ENCODE measurements at places on chromosomes 7 and 10. TPM values are rescaled to one million over a fixed set of nuclear protein-coding genes. Genes with fewer than 3 reads are reported as not detected.

The IFIT1 gene
- 18.5 TPM for total RNA-seq

The STAG3 gene
- total RNA-seq = 0.96 TPM

The AVPI1 gene
- 79.3 TPM for total RNA-seq

The MAP3K8 gene
- 26.7 TPM for total RNA-seq

The UNCX gene
- total RNA-seq = not detected

The GDF2 gene
- total RNA-seq = not detected

The DKK1 gene
- total RNA-seq = not detected

The CLDN3 gene
- 672 TPM for total RNA-seq

The DLX5 gene
- not detected for total RNA-seq

The MLXIPL gene
- 21.9 TPM for total RNA-seq

The EPHA1 gene
- 28.4 TPM for total RNA-seq

The ACSL5 gene
- total RNA-seq = 218 TPM

The GALNT17 gene
- total RNA-seq = 6.6 TPM

The HTR5A gene
- total RNA-seq = not detected

The AOC1 gene
- 687 TPM for total RNA-seq

The UCMA gene
- not detected for total RNA-seq

The C10orf143 gene
- total RNA-seq = not detected

The ZNF22 gene
- total RNA-seq = 9.4 TPM

The CALD1 gene
- total RNA-seq = 254 TPM

The IRF5 gene
- total RNA-seq = 2.2 TPM
